ENCODE measurements at places on chromosomes 2 and 18. TPM values are rescaled to one million over a fixed set of nuclear protein-coding genes. Genes with fewer than 3 reads are reported as not detected.

The ELOA2 gene
- not detected for total RNA-seq

The PLCL1 gene
- 0.27 TPM for total RNA-seq

The MC5R gene
- not detected for total RNA-seq

The SNED1 gene
- total RNA-seq, result 11.8 TPM

The TUBA4B gene
- not detected for total RNA-seq

The PHOSPHO2 gene
- 3.2 TPM for total RNA-seq

The FOXI3 gene
- total RNA-seq, result not detected

The ERFE gene
- 0.27 TPM for total RNA-seq

The REG3A gene
- total RNA-seq, result not detected

The DNAH7 gene
- under 0.01 TPM for total RNA-seq

The C1GALT1C1L gene
- 0.27 TPM for total RNA-seq

The B3GNT7 gene
- total RNA-seq, result 2.7 TPM

The TRIM54 gene
- total RNA-seq, result under 0.01 TPM

The TMEM247 gene
- not detected for total RNA-seq

The HOXD10 gene
- total RNA-seq, result not detected

The SERPINB7 gene
- not detected for total RNA-seq

The TMEM37 gene
- not detected for total RNA-seq

The ZFP36L2 gene
- 165 TPM for total RNA-seq

The MDH1B gene
- 1.3 TPM for total RNA-seq

The EGR4 gene
- total RNA-seq, result 0.54 TPM

Data from hematopoietic multipotent progenitor cell (in vitro differentiated cells).